ENCODE measurements at places on chromosomes 2 and 18.
A peak's percentile ranks its signal among the peaks of the same experiment; 100 is the strongest.

DNA sequence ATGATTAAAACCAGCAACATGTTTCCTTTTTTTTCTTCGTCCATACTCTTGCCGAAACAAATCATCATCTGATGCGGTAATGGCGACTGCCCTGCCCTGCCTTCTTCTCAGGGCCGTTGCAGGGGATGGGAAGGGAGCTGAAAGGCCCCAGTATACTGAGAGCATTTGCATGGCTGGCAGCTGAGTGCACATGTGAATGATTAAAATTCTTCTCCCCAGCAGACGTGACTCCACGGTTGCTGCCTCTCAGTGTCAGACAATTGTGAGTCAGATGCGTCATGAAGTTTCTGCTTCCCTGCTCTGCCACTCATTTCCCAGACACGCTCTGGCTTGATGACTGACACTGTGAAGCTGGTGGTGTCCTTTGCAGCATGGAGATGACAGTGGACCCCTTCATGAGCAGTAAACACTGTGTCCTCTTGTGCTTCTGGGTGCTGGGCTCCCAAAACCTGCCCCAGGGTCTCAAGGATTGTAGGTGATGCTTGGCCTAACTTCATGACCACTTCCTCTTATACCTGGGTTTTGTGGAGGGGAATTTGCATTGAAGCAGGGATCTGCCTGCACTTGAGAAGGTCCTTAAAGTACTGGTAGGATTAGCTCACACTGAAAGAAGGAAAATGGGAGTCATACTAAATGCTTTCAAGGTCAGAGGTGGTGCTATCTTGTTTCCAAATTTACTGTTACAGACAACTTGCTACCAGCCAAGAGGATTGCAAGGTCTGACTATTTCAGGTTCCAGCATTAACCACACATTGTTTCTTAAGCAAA is 222.5 kb upstream of the COPS8 start:
- DNase-seq: peak; percentile 13

- DNase-seq: no peak
Measured at GRCh38 chr18:59724103-59724502, 26.9 kb upstream of the CCBE1 start.

- DNase-seq: no peak
Measured at GRCh38 chr2:204061241-204061640, 124.7 kb downstream of the ICOS start.

DNA sequence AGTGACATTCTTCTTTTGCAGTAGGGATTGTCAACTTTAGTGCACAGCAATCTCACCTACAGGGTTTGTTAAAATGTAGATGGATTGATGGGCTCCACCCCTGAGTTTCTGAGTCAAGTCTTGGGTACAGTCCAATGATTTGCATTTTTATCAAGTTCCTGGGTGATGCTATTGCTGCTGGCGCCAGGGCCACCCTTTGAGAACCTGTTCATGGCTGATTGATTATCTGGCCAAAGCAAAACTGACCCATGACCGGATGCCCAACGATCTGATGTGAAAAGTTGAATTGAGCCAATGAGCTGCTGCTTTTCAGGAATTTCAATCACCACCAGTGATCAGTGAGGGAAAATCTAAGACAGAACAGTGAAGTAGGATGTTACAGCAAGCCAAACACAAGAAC is 675.3 kb downstream of the TMEM182 start:
- DNase-seq: no peak

DNA sequence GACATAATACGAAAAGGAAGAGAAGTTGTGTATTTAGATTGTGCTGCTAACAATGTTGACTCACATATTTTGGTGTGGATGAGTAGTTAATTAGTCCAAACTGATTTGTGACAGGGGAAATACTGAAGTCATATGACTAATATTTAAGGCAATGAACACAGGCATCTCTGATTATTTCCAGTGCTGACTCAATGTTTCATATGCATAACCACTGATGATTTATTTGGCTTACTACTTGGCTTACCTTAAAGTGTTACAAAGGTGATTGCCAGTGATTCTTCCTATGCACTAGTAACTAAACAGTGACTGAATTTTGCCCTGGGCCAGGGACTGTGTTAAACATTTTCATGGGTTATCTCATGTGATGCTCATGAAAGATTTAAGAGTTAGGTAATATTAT is 722.6 kb downstream of the METTL4 start:
- DNase-seq: no peak

DNA sequence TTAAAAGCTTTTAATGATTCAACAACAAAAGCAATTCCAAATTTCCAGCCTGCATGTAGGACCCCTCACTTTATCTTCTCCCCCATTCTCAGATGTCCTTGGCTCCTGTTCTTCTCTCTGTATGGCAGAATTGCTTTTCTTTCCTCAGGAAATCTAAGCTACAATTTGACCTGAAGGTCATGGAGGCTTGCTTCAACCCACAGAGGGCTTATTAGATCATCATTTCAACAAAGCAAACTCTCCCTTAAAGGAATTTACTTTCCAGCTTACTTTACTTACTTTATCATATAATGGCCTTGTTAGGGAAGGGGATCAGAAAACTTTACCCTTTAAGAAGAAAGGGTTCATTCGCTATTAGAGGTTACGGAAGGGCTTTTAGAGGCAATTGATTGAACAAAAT is 211.5 kb downstream of the RAD51AP2 start:
- no peak for DNase-seq

- no peak for DNase-seq
Measured at GRCh38 chr2:111162718-111163331, 42.1 kb downstream of the BCL2L11 start.

DNA sequence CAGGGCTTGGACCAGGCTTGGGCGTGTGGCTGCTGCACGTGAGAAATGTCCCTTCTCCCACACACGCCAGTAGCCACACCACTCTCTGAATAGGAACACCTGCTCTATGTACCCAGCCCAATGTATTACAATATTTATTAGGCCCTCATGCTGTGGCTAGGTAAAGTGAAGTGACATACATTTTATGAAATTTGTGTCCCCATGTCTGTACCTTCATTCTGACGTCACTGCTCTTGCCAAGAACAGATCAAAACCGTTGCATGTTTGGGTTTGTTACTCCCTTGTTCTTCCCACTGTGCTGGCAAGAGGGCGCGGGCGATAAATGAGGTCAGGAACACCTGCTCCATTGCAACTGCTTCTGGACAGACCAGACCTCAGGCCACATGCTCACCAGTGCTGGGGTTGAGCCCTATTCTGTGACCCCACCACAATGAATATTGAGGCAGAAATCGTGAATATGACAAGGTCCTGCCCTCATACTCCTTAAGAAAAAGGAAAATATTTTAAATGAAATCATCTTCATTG is 436.4 kb upstream of the SALL3 start:
- no peak for DNase-seq

DNA sequence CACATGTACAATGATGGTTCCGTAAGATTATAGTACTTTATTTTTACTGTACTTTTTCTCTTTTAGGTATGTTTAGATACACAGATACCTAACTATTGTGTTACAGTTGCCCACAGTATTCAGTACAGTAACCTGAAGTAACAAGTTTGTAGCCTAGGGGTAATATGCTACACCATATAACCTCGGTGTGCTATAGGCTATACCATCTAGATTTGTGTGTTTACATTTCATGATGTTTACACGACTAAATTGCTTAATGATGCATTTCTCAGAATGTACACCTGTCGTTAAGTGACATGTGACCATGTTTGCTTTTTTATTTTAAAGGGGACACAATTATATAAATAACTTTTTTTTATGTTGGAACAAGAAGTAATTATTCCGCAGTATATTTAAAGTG is 34.5 kb downstream of the PIK3C3 start:
- no peak for DNase-seq

- no peak for DNase-seq
Measured at GRCh38 chr18:10319914-10320600, 134.4 kb upstream of the APCDD1 start.

DNA sequence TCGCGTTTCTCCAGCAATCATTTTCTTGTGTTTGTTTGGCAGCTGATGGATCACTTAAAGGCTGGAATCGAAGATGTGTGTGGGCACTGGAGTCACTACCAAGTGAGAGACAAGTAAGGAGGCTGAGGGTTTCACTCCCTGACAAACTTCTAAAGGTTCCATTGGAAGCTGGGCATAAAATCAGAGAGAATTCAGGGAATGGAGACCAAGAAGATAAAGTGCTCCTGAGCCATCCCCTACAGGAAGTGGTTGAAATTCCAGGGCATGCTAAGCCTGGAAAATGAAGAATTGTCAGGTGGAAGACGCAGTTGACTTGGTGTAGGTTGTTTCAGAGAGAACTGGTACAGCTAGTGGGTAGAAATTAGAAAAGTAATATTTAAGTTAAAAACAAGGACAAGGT is 39.1 kb downstream of the SLC9A4 start:
- DNase-seq: no peak

GRCh38 chr2:136492901-136493300 is 272.4 kb upstream of the THSD7B start:
- DNase-seq: no peak

DNA sequence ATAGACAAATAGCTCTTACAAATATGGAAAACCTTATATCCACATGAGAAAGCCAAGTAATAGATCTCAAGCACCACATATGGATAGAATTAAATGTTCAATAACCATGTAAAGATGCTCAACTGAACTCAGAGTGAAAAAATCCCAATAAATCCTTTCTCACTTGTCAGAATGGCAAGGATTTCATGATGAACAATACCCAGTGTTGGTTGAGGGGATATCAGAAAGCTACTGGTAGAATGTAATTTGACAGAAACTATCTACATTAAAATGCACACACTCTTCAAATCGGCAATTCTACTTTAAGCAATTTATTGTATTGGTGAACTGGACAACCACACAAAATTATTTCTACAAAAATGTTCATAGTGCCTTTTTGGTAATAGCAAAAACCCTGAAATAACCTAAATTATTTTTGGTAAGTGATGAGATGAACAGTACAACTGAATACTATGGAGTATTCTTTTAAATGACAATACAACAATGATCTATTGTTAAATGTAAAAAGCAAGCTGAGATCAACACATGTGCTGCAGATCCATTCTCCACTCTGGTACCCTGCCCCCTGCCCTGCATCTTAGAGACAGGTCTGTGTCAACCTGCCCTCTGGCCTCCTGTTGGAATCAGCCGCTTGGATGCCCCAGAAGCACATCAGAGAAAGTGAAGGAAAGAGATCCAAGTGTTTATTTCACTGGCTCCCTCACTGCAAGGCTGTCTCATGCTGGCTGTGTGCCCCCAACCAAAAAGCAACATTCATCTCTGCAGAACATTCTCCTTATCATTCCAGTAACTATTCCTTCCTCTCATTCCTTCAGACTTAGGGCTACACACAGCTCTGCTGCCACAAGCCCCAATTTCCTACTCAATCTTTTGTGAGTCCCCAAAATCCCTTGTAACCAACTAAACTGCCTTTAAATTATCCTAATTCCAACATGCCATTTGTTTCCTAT is 442.5 kb downstream of the LRATD1 start:
- no peak for DNase-seq

GRCh38 chr2:11998218-11998617 is 251.8 kb downstream of the LPIN1 start:
- DNase-seq: no peak

DNA sequence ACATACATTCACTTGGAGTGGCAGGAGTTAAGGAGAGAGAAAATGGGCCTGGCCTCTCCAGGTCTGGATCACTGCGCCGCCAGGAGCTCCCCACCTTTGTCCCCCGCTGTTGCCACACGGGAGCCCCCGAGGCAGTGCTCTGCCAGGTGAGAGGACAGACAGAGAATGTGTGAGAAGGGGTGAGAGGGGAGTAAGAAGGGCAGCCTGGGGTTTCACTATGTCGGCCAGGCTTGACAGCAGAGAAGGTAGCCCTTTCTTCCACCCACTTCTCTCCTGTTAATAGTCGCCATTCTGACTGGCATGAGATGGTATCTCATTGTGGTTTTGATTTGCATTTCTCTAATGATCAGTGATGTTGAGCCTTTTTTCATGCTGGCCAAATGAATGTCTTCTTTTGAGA is 26.2 kb upstream of the ARHGEF4 start:
- no peak for DNase-seq

GRCh38 chr2:79393806-79394484 is 118.9 kb upstream of the CTNNA2 start:
- no peak for DNase-seq

GRCh38 chr2:171723716-171724683 is 36.7 kb downstream of the DYNC1I2 start:
- DNase-seq: no peak

GRCh38 chr2:144644549-144644948 is 124.6 kb upstream of the ZEB2 start:
- no peak for DNase-seq

- no peak for DNase-seq
Measured at GRCh38 chr2:100524331-100524730, 38.5 kb upstream of the PDCL3 start.

GRCh38 chr2:102657770-102658169 is 38.4 kb downstream of the SLC9A2 start:
- DNase-seq: no peak

DNA sequence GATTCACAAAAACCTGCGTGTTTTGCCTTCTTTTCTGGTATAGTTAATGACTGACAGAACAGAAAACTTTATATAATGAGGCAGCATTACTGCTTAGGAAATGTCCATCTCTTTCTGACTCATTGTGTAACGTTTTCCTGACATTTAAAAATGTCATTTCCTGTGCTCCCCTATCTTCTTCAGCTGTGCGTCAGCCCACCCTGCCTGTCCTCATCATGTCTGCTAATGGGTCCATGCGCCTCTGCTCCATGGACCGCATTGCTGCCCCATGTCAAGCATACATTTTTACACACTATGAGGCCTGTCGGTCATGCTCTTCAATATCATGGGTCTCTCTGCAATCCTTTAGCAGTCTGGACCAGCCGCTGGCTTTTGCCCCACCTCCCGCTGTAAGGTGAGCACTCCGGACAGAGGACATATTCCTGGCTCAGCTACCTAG is 234.3 kb downstream of the CDCA7 start:
- no peak for DNase-seq

GRCh38 chr2:42492691-42493467 is 903 bp downstream of the KCNG3 start:
- no peak for DNase-seq

DNA sequence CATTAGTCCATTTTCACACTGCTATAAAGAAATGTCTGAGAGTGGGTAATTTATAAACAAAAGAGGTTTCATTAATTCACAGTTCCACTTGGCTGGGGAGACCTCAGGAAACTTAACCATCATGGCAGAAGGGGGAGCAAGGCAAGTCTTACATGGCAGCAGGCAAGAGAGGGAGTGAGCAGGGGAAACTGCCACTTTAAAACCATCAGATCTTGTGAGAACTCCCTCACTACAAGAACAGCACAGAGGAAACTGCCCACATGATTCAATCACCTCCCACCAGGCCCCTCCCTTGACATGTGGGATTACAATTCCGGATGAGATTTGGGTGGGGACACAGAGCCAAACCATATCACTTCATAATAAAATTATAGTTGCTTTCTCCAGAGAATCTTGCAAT is 365.5 kb upstream of the ID2 start:
- no peak for DNase-seq

GRCh38 chr2:136032817-136033535 is 47.5 kb upstream of the DARS1 start:
- no peak for DNase-seq

GRCh38 chr18:4455113-4455811 is at the start of gene DLGAP1:
DLGAP1 (minus strand) TSS chr18:4455307.
- DNase-seq: no peak

Data from GM12891 (cell line).